Activated T-helper 9 cell treated with anti-CD3 and anti-CD28 coated beads, Interleukin-2, amount 50 U/mL, for 16 hours (primary cell): ENCODE measurements at places on chromosomes 11 and 22.

DNA sequence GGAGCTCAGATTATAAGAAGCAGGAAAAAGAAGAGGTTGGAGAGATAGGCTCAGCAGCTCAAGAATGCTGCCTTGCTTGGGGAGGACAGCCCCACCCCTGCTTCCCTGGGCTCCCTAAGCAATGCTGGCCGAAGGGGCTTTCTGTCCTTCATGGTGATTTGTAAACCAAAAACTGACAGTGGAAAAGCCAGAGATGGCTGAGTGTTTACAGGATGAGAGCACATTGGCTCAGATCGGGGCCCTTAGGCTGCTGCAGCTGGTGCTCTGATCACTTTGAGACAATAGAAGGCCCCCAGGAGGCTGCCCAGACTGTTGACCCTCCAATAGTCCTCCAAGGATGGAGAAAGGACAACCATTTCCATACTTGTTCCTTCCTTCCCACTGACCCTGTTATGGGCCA lies 28.8 kb upstream of the AMOTL1 start:
- no peak for DNase-seq

DNA sequence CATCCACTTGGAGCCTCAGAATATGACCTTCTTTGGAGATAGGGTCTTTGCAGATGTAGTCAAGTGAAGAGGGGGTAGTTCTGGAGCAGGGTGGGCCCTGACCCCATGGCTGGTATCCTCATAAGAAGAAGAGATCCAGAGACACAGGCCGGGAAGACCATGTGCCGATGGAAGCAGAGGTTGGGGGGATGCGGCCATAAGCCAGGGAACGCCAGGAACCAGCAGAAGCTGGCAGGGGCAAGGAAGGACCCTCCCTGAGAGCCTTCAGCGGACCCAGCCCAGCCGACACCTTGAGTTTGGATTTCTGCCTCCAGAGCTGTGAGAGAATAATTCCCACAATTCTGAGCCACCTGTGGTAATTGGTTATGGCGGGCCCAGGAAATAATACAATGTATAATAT lies 26.1 kb upstream of the SMIM38 start:
- no peak for DNase-seq

DNA sequence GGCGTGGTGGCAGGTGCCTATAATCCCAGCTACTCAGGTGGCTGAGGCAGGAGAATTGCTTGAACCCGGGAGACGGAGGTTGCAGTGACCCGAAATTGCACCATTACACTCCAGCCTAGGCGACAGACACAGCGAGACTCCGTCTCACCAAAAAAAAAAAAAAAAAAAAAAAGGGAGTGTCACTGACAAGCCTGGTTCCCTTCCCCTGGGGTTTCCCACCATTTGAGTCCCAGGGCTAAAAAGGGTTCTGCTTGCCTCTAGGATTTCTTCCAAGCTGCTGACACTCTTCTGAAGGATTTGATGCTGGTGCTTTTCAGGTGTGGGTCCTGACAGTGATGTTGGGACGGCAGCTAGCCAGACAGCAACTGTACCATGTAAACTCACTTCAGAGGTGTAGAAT lies 1.3 kb upstream of the CCDC88B start:
- DNase-seq = no peak

- DNase-seq = no peak
Measured at GRCh38 chr11:76706667-76707066, 36.1 kb upstream of the LRRC32 start.
